HCT116 (cell line): ENCODE measurements at places on chromosomes 16 and 17.

DNA sequence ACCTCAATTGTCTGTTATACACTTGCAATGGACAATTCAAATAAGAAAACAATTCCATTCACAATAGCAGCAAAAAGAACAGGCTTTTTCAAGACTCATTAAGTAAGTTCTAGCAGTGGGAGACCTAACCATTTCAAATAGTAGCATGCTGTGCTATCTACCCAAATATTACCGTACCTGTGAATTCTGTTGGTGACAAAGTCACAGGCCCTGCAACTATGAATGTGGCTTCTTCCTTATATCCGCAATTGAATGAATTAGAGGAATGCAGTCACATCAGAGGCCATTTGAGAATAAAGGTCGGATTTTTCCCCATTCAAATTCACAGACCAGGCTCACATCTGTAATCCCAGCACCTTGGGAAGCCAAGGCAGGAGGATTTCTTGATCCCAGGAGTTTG lies 800 bp upstream of the NME4 start:
- no peak for DNase-seq

- DNase-seq, result no peak
These were observed 43.5 kb downstream of the MRPS23 start for GRCh38 chr17:57806167-57806830.

DNA sequence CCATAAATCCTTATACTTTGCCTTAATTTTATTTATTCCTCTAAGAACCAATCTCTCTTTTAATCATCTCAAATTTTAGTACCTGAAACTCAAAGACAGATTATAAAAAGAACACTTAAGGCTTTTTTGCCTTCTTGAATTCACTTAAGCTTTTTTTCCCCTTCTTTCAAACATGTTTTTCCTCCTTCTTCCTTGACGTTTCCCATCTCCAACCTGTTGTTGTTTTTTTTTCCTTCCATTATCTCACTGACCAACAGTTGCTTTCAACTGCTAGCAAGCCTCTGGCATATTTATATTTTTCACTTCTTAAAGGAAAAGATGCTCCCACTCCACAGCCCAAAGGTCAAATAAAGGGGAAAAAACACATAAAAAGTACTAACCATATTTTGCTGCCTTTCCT lies 32.2 kb downstream of the SPOP start:
- DNase-seq, result no peak

DNA sequence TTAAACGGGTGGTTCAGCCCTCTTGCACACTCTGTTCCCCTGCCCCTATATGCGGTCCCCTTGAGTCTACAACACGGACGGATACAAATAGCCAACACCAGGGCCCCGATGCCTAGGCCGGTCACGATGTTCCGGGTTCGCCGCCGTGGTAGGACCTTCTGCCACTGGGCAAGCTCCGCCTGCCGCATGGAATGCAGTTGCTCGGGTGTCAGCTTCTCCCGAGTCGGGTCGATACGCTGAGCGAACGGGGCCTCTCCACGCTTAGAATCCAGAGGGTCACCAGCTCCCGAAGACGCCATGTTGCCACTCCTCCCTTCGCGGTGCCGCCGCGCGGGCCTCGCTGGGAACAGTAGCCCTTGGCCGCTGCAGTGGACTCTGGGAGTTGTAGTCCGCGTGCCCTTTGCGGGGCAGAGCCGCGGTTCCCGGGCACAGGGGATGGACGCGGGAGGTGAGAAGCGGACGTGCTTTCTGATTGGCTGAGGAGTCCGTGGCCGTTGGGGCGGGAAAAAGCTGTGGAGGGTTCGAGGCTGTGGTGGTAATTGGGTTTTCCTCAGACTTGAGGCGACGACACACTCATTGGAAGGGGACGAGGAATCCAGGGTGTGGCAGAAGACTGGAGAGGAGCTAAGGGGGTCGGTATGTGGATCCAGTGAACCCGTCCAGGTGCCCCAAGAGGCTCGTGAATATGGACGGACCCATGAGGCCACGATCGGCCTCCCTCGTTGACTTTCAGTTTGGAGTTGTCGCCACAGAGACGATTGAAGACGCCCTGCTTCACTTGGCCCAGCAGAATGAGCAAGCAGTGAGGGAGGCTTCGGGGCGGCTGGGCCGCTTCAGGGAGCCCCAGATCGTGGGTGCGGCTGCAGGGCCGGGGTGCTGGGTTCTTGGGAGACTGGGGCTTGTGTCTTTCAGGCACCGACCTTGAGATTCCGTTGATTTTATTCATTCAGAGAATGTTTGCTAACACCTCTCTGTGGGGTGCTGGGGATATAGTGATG lies at the start of the genes CNTD1 and COA3:
Gene CNTD1 (plus strand): TSS at position 479 of the 998 bp plus-strand sequence. CDS start 207 bp downstream, at position 686.
Gene COA3 (minus strand): TSS at position 322 of the 998 bp plus-strand sequence. CDS start 23 bp downstream, at position 299.
- peak; percentile 86 for DNase-seq

GRCh38 chr16:12617401-12617819 lies 186.3 kb downstream of the CPPED1 start:
- no peak for DNase-seq

- no peak for DNase-seq
These were observed 39.8 kb downstream of the SDK2 start for GRCh38 chr17:73604476-73604875.

GRCh38 chr17:514584-514983 lies 162.0 kb upstream of the RPH3AL start:
- no peak for DNase-seq

- DNase-seq, result no peak
These were observed 70.2 kb downstream of the ARHGAP44 start for GRCh38 chr17:12859520-12859919.

GRCh38 chr17:72306037-72306436 lies 185.2 kb downstream of the SOX9 start:
- no peak for DNase-seq

- DNase-seq, result no peak
These were observed 170.0 kb upstream of the GSE1 start for GRCh38 chr16:85443116-85443515.

GRCh38 chr17:81703747-81704654 lies 834 bp downstream of the MRPL12 start:
- no peak for DNase-seq

- DNase-seq, result no peak
These were observed 27.8 kb downstream of the PIPOX start for GRCh38 chr17:29070781-29071180.

GRCh38 chr16:65117811-65118448 lies 3.9 kb downstream of the CDH11 start:
- peak; percentile 0 for DNase-seq

DNA sequence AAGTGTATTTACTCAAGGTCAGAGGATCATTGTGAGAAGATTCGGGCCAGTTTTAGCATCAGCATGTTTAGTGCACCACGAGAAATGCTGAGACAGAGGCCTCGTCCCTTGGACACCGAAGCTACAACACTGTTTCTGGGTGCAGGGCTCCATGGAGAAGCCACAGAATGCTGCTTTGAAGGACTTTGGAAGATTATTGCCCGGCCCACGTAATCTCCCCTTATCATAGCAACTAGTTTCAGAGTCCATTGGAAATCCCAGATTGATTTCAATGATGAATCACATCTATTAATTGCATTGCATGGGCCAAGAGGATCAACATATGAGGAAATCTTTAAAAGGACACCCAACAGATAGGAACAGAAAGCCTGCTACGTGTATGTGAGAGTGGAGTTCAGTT lies 156.0 kb downstream of the MAF start:
- no peak for DNase-seq

GRCh38 chr17:73799781-73800627 lies 155.8 kb upstream of the SDK2 start:
- DNase-seq, result no peak

DNA sequence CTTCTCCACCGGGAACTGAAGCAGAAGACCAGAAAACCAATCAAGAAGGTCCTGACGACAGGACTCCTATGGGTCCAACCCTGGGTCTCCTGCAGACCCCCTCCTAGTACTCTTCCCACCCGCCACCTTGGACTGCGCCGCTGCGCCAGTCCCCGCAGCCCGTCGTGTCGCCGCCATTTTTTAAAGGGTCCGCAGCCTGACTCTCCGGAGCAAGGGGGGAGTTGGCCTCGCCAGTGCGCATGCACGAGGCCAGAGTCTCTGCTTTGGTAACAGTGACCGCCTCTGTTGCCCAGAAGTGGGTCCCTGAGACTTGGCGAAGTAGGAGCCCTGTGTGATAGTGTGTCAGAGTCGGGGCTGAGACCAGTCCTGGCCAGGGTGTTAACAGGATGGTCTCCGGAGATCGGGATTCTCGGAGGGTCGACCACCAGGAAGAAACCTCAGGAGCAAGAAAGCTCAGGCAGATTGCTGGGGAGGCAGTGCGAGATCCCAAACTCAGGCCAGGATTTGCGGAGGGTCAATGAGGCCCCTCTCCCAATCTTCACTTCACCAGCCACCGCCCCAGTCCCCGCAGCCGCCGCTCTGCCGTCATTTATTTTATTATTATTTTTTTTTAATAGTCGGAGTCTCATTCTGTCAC lies 612.5 kb downstream of the KCNJ18 start:
- DNase-seq, result no peak

DNA sequence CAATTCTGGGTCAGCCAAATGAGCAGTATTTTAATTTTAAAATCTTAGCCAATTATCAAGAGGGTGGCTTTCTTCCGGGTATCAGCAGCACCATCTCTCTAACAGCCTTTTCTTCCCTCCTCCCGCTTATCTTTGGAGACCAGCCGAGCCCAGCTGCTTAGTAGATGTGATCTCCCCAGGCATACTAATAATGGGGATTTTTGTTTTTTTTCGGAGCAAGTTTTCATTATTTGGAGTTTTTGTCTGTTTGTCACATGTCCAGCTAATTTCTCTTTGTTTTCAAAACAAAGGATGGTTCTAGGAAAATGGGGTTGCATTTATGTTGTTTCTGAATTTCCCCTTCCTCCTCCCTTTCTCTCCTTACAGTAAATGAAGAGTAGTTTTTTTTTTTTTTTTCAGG lies 170.5 kb upstream of the MPHOSPH6 start:
- DNase-seq, result no peak

GRCh38 chr17:50047083-50047482 lies 8.8 kb upstream of the ITGA3 start:
- no peak for DNase-seq

DNA sequence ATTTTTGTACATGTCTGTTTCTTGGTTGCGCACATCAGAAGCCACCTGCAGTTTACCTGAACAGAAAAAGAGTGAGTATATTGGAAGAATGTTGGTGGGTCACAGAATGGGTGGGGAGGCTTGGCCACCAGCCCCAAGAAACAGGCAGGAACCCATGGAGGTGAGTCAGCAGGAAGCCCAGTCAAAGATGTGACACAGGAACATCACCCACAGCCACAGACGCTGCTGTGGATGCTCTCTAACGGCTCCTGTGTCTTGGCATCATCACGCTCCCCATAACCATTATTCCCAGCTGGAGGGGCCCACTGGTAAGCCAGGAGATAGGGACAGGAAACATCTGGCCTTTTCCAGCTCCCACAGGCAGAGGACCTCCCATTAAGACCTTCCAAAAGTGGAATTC lies 94.0 kb upstream of the WSB1 start:
- no peak for DNase-seq

GRCh38 chr17:54899201-54899600 lies 1.5 kb upstream of the TOM1L1 start:
- no peak for DNase-seq

DNA sequence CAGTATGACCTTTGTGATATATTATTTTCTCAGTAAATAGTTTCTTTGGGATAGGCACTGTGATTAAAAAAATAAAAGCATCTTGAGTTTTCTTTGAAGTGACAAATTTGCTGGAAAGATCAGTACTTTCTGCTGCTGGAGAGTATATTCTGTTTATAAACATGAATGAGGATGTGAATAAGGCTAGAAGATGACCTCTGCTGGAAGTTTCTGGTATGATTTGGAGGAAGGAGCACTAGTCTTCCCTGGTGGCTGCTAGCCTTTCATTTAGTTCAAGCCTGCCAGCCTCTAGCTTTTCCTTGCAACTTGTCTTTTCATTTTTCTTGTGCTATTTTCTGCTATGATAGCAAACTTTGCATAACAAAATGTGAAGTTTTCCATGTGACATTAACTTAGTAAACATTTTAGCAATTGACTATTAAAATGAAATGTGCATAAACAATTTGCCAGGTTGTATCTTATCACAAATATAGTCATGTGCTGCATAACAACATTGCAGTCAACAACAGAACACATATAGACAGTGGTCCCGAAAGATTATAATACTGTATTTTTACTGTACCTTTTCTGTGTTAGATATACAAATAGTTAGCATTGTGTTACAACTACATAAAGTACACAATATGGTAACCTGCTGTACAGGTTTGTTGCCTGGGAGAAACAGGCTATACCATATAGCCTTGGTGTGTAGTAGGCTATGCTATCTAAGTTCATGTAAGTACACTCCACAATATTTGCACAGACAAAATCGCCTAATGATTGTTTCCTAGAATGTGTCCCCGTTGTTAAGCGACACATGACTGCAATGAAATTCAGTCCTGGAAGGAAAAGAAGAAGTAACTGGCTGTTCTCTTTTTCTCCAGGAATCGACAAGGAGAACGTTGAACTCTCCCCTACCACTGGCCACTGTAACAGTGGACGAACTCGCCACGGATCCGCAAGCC lies 18.1 kb upstream of the RAB11FIP4 start:
- peak; percentile 8 for DNase-seq

DNA sequence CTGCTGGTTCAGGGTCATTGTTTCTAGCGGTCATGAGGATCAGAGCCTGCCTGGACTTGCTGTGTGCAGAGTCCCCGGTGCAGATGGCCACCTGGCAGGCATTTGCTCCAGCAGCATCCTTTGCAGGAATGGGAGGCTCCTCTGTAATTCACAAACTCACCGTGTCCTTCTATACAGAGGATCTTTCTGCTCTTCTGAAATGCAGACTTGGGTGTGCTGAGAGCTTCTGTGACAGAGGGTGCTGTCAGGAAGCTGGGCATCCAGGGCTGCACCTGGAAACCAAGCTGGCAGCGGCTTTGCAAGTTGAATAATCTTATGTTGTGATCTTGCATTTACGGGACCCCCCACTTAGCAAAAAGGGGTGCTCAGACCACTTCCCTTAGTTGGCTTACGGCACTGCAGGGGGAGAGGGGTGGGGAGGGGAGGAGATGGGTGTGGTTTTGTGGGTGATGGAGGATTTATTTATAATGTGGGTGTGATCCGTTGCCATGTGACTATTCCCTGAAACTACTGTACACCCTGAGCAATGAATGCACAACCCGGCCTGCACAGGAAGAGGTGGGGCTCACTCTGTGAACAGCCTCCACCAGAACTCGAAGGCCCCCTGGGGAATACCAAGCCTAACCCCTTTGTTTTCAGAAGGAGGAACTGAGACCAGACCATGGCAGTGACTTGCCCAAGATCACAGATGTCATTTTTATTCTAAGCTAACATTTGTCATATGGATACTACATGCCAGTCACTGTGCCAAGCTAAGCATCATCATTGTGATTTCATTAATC lies 178.3 kb downstream of the PRKCB start:
- DNase-seq, result no peak

DNA sequence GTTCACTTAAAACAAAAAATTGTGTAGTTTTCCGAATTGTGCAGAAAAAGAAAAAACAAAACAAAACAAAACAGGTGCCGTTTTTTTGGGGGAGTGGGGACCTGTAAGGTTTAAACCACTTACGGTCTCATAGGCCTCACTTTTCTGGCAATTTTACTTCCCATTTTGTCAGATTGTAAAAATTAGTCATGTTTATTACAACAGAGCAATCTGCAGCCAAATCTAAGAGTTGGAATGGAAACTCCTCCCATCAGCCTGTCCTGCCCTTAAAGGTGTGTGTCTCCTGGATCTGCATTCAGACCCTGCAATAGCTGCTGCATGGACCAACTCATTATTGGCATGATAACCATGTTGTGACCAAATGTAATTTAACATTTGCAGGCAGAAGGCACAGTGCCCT lies 8.2 kb upstream of the SALL1 start:
- no peak for DNase-seq
